ENCODE measurements at places on chromosomes 12 and 14. TPM values are rescaled to one million over a fixed set of nuclear protein-coding genes. Genes with fewer than 3 reads are reported as not detected.

DNA sequence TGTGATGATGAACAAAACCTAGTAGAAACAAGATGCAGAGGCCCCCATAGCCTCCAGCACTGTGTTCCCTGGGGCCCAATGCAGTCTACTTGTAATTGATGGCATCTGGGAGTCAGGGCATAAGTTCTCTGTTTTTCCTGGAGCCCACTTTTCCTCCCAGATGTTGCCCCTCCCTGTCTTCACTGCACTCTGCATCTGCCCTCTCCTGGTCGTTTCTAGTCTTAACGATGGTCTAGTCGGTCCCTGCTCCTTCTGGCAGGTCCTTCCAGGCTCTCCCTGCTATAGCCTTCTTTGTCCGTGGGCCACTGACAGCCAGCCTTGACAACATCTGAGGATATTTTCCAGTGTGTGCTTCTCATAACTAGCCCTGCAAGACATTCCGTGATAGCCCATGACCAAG, 208.3 kb downstream of the GXYLT1 start:
- H3K27ac ChIP-seq: no peak overlapping the region
- no peaks in the 10 kb centered on the region for H3K27me3 ChIP-seq
- DNase-seq: no peak
- no peaks in the 10 kb centered on the region for H3K36me3 ChIP-seq

- no peak overlapping the region for H3K4me3 ChIP-seq
- H3K36me3 ChIP-seq: no peaks in the 10 kb centered on the region
- H3K27me3 ChIP-seq: no peaks in the 10 kb centered on the region
- no peaks in the 10 kb centered on the region for H3K4me1 ChIP-seq
These were observed 40.3 kb downstream of the FAM222A start for GRCh38 chr12:109753959-109754358.

- no peaks in the 10 kb centered on the region for H3K4me1 ChIP-seq
- H3K27me3 ChIP-seq: no peaks in the 10 kb centered on the region
- H3K4me3 ChIP-seq: no peak overlapping the region
- H3K27ac ChIP-seq: no peak overlapping the region
- H3K36me3 ChIP-seq: no peaks in the 10 kb centered on the region
These were observed 14.1 kb upstream of the FAIM2 start for GRCh38 chr12:49917788-49918173.

GRCh38 chr12:52740584-52740983, 36.6 kb downstream of the KRT76 start:
- H3K27ac ChIP-seq: no peak overlapping the region
- H3K36me3 ChIP-seq: no peaks in the 10 kb centered on the region
- H3K4me3 ChIP-seq: no peak overlapping the region
- no peak for DNase-seq

DNA sequence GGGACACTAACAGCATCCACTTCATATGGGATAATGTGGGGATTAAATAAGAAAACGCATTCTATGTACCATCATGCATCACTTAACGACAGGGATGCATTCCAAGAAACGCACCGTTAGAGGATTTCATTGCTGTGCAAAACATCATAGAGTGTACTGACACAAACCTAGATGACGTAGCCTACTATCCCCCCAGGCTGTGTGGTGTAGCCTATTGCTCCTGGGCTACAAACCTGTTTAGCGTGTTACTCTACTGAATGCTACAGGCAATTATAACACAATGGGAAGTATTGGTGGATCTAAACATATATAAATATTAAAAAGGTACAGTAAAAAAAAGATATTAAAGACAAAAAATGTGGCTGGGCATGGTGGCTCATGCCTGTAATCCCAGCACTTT, 230.6 kb downstream of the KSR2 start:
- H3K4me3 ChIP-seq: no peak overlapping the region
- no peak for DNase-seq
- H3K27me3 ChIP-seq: no peaks in the 10 kb centered on the region
- H3K36me3 ChIP-seq: no peaks in the 10 kb centered on the region

- no peak overlapping the region for H3K27ac ChIP-seq
- H3K27me3 ChIP-seq: no peaks in the 10 kb centered on the region
- DNase-seq: no peak
- peaks cover 38% of the 10 kb centered on the region for H3K4me1 ChIP-seq
- H3K4me3 ChIP-seq: no peak overlapping the region
These were observed 58.9 kb downstream of the BCL11B start for GRCh38 chr14:99213101-99213500.

The KLRC4 gene
- total RNA-seq: not detected

The TSPAN11 gene
- total RNA-seq: 2.5 TPM

The MIS18BP1 gene
- total RNA-seq: 18.7 TPM

- H3K27me3 ChIP-seq: no peaks in the 10 kb centered on the region
- no peak overlapping the region for H3K4me3 ChIP-seq
- no peak for DNase-seq
- no peaks in the 10 kb centered on the region for H3K36me3 ChIP-seq
- H3K4me1 ChIP-seq: no peaks in the 10 kb centered on the region
These were observed 368.0 kb downstream of the SEC23A start for GRCh38 chr14:38735005-38735404.

- H3K36me3 ChIP-seq: no peaks in the 10 kb centered on the region
- no peak overlapping the region for H3K27ac ChIP-seq
- H3K27me3 ChIP-seq: no peaks in the 10 kb centered on the region
- DNase-seq: no peak
These were observed 13.3 kb upstream of the LRRC10 start for GRCh38 chr12:69623970-69624369.

DNA sequence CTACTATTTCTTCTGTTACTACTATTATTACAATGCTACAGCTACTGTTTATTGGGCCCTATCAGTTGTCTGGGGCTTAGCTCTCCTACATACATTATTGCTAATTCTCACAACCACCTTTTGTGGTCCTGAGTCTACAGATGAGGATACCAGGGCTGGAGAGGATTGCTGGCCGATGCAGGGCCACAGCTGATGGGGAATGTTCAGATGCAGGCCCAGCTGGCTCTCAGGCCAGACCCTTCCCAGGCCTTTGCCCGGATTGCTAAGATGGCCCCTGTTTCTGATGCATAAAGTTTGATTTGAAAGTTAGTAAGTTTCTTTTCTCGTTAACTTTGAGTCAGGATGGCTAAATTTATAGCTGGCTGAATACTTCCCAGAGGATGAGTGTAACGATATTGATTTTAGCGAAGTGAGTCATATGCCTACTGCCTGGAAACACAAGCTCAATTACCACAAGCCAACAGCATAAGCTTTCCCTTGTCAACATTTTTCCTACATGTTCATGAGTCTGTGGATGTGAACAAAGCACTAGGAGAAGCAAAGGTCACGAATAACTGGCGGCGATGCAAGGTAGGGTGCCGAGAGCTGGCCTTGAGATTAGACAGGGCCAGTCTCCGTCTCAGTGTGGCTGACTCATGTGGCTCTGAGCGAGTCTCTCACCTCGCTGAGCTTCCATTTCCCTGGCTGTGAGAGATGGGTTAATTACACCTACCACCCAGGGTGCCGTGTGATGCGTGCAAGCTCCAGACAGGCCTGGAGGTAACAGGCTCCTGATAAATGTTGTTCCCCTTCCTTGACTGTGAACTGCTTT, 111.0 kb downstream of the BEGAIN start:
- H3K27ac ChIP-seq: no peak overlapping the region
- no peak overlapping the region for H3K4me3 ChIP-seq
- H3K4me1 ChIP-seq: no peaks in the 10 kb centered on the region
- H3K27me3 ChIP-seq: no peaks in the 10 kb centered on the region
- H3K36me3 ChIP-seq: no peaks in the 10 kb centered on the region

The MBIP gene
- total RNA-seq: 8.3 TPM

DNA sequence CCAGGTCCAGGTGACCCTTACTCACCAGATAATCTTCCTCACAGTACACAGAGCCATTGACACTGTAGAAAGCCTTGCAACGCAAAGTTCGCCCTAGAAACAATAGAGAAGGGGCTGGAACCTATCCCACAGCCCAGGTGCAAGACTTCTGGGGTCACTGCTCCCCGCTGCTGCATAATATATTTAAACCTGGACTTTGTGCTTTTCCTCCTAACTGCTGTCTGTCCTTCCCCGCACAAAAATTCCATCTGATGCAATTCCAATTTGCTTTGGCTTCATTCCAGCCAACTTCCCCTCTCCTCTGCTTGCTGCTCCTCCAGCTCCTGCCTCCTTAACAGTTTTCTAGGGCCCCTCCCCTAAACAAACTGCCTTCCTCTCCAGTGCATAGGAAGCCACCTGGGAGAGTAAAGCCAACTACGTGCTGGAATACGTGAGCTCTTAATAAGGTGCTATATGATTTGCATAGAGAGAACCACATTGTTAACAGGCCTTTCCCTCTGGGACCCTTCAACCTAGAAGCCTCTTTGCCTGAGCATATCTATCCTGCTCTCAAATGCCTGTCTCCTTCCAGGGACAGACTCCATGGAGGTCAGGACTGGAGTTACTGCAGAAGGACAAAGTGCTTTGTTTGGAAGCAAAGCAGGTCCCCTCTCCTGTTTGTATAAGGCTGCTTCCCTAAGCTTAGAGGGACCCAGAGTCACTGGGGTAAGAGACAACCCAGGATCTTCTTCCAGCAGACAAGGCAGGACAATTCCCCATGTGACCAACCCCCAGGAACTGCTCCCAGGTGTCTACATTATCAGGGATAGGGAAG, 5.5 kb downstream of the AJUBA start:
- H3K27ac ChIP-seq: peak overlapping the region; percentile 89
- no peaks in the 10 kb centered on the region for H3K27me3 ChIP-seq
- H3K4me1 ChIP-seq: peaks cover 52% of the 10 kb centered on the region
- DNase-seq: no peak
- no peak overlapping the region for H3K4me3 ChIP-seq

The SMCO2 gene
- not detected for total RNA-seq

DNA sequence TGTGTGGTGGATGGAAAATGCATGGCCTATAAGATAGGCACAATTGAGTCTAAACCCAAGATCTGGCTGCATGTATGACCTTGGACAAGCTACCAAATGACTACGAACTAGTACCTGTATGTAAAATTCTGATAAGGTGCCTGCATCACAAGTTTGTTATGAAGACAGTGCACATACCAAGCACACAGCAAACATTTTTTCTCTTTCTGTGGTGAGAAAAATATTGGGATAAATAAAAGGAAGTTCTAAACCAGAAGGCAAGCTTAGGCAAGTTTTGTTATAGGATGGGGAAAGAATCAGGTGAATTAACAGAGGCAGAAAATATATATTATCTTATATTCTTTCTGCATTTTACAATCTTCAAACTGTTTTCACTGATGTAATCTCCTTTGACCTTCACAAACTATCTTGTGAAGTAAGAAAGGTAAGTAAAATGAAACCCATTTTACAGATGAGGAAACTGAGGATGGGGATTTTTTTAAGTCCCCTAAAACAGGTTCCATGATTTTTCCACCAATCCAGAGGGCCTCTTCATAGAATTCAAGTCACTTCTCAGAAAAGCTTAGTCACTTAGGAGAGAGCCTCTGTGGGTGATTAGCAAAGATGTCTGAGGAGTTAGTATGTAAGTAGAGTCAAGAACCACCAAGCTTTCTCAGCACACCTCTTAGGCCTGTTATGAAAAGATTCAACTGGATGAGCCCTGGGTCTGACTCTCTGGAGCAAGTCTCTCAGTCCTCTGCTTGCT, 132.0 kb upstream of the RAP1B start:
- DNase-seq: no peak
- peaks cover 16% of the 10 kb centered on the region for H3K4me1 ChIP-seq
- H3K27ac ChIP-seq: no peak overlapping the region
- no peaks in the 10 kb centered on the region for H3K36me3 ChIP-seq

The C12orf54 gene
- not detected for total RNA-seq

The RHOJ gene
- total RNA-seq: 10.8 TPM

The CMA1 gene
- not detected for total RNA-seq
